Neural crest cell (in vitro differentiated cells): ENCODE measurements at places on chromosomes 7 and 10.

DNA sequence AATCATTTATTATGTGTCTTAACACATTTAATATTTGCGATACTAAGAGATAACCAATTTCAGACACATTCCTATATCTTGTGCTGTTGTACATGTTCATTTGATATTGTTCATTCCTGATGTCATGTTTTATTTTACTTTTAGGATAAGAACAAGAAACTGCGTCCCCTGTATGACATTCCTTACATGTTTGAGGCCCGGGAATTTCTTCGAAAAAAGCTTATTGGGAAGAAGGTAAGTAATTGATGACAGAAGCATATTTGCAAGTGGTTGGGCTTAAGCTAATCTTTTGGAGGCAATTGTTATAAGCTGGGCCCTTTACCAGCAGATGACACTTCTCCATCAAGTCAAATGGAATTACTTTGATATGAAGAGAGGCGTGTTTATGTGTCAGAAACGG is 155.3 kb downstream of the SND1 start:
- no peak for DNase-seq

DNA sequence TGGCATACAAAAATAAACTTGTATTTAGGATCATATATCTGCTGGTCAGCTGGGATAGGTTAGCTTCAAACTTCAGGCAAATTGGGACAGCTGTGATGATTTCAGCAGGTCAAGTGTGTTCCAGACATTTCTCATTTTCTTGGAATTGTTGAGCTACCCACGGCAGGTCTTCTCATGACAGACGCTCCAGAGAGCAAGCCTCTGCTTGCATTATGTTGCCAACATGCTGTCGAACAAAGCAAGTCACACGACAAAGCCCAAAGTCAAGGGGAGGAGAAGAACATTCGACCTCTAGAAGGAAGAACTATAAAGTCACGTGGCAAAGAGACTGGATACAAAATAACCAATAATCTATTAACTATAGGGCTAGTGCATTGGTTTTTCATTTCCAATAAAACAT is 103.5 kb downstream of the RAB18 start:
- DNase-seq, result no peak

- no peak for DNase-seq
Measured at GRCh38 chr10:3741688-3742461, 43.1 kb downstream of the KLF6 start.

DNA sequence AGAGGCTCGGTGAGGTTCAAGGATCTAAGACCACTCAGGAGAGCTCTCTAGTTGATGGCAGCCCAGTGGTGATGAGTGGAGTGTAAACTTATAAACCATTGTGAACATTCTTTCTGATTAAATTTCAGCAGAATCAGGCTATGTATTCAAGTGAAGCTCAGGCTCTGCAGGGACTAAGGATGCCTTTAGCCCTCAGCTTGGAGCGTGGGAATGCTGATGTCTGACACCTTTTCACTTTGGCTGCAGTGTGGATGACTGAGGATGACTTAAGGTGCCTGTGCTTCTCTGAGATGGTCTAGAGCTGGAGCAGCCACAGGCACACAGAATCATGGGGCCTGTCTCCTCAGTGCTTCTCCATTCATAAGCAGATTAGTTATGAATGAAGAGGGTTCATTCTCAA is 150.4 kb downstream of the SORCS3 start:
- no peak for DNase-seq

- DNase-seq, result no peak
Measured at GRCh38 chr7:20270371-20270770, 53.2 kb upstream of the MACC1 start.

- no peak for DNase-seq
Measured at GRCh38 chr10:5811387-5811821, 1.8 kb downstream of the GDI2 start.

DNA sequence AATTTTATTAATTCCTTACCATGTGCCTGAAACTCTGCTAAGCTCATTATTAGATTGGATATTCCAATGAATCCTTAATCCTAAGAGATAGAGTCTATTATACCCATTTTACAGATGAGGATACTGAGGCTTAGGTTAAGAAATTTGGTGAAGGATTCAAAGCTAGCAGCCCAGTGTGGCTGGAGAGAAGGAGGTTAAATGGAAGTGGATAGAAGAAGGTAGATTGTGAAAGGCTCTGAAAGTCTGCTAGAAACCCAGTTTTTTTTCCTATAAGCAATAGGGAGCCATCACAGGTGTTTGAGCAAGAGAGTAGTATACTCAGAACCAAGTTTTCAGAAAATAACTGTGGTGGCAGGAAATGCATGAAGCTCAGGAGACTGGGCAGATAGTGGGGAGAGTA is 265.8 kb upstream of the NEBL start:
- DNase-seq, result no peak

GRCh38 chr10:110813743-110814472 is 57.8 kb upstream of the PDCD4 start:
- DNase-seq, result no peak

GRCh38 chr7:7519056-7519455 is 16.6 kb downstream of the COL28A1 start:
- no peak for DNase-seq

- no peak for DNase-seq
Measured at GRCh38 chr7:34709771-34710170, 51.8 kb downstream of the NPSR1 start.

DNA sequence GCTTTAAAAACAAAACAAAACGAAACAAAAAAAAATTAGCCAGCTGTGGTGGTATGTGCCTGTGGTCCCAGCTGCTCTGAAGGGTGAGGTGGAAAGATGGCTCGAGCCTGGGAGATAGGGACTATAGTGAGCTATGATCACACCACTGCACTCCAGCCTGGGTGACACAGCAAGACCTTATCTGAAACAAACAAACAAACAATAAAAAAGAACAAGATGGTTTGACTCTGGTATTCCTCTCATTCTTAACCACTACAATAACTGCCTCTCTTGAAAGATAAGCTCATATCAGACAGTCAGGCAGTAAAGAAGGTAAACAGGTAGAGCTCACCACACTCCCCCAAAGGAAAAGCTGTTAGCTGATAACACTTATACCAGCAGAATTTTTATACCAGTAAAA is 14.1 kb upstream of the DUSP5 start:
- no peak for DNase-seq

DNA sequence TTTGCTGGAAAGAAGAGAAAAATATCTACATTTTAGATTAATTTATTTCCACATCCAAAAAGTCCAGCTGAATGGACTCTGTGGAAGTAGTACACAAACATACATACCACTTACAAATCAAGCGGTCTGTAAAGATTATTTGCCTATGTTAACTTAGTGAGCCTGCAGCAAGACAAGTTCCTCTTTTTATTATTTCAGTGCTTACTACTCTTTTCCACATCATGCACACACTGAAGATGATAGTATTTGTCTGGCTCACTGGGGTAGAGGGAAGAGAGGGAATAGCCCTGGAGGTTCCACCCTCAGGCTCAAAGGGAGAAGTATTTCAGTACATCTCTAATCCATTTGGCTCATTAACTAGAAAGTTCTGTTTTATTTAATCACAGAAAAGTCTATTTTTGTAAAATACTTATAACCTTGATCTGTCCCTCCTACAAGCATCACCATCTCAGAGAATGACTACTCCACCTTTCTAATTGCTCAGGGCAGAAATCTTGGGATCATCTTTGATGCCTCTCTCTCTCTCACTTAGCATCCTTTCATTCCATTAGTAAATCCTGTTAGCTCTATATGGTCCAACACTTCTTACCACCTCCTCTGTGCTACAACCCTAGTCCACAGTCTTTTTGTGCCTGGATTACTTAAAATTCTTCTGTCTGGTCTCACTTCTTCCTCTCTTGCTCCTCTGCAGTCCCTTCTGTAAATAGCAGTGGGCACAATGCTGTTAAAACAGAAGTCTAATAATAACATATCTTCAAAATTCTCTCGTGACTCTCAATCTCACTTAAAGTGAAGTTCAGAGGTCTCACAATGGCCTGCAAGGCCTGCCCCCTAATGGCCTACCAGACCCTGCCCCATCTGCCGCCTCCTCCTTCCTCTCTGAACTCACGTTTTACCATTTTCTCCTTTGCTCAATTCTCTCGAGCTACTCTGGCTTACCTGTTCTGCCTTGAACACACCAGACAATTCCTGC is 64.3 kb upstream of the CCDC6 start:
- no peak for DNase-seq

GRCh38 chr7:54888067-54888733 is 129.2 kb upstream of the SEC61G start:
- no peak for DNase-seq

- no peak for DNase-seq
Measured at GRCh38 chr7:127897704-127898454, 133.4 kb downstream of the LRRC4 start.

- no peak for DNase-seq
Measured at GRCh38 chr7:78578686-78579085, 780.1 kb downstream of the PHTF2 start.

- no peak for DNase-seq
Measured at GRCh38 chr10:54904833-54905232, 103.8 kb upstream of the PCDH15 start.

- DNase-seq, result no peak
Measured at GRCh38 chr7:140625908-140626868, 14.4 kb downstream of the DENND2A start.

GRCh38 chr10:129253865-129254179 is 213.2 kb upstream of the MGMT start:
- DNase-seq, result no peak

GRCh38 chr10:72277996-72278667 is 4.4 kb downstream of the DDIT4 start:
- no peak for DNase-seq

GRCh38 chr10:49619613-49620012 is 5.8 kb downstream of the CHAT start:
- no peak for DNase-seq

GRCh38 chr7:157538321-157538720 is 201.5 kb downstream of the DNAJB6 start:
- DNase-seq, result no peak

DNA sequence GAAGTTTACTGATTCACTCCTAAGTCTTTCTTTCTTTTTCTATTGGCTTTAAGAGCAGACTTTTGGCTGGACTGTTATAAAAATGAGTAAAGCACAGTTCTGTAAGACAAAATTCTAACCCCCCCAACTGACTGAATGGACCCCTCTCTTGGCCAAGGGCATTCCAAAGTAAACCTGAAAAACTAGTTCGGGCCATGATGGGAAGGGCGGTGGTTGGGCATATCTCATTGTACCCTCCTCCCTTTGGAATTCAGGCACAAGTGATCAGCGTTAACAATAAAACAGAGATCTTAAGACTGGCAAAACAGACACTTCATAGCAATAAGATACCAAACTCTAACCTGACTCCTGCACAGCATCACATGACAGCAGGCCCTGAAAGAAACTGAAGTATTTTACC is 6.1 kb upstream of the KIF20B start:
- DNase-seq, result no peak

DNA sequence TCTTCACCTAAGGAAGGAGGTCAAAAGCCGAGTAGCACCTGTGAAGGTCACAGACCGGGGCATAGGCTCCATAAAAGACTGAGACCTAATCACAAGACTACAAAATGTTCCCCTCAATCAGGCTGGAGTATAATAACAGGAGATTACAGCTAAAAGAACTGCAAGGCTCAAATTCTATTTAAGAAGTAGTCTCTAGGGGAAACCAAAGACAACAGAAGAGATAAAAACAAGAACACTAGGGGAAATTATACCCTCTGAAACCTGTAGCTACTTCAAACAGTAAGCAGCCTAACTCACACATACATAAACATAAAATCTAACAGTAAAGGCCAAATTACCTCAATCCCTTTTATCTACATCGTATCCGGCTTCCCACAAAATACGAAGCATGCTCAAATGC is 38.3 kb downstream of the LMBR1 start:
- DNase-seq, result no peak

GRCh38 chr7:68969571-68969970 is 628.7 kb upstream of the AUTS2 start:
- no peak for DNase-seq

DNA sequence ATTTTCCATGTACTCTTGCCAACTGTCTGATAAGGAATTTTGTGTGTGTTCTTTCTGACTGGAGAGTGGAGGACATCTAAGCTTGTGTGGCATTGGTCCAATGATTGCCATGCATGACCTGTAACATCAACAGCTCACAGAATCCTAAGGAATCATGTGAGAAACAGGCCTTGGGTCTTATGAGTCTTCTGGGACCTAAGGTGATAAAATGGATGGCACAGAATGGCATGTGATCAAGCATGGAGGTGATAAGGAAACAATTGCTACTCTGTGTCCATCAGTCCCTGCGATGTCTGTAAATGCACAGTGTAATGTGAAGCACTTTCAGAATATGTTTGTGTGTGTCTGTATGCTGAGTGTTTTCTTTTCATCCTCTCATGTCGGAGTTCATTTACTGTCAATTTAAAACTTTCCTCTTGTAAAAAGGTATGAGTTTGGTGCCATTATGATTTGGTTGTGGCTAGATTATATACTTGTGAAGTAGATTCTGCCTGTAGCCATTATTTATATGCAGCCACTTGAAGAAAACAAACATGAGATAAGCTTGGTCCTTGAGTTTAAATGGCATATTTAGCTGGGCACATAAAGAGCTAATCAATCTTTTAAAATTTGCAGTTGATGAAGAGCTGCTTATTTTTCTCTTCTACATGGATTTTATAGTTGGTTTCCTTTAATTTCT is 127.5 kb downstream of the VPS50 start:
- DNase-seq, result no peak

DNA sequence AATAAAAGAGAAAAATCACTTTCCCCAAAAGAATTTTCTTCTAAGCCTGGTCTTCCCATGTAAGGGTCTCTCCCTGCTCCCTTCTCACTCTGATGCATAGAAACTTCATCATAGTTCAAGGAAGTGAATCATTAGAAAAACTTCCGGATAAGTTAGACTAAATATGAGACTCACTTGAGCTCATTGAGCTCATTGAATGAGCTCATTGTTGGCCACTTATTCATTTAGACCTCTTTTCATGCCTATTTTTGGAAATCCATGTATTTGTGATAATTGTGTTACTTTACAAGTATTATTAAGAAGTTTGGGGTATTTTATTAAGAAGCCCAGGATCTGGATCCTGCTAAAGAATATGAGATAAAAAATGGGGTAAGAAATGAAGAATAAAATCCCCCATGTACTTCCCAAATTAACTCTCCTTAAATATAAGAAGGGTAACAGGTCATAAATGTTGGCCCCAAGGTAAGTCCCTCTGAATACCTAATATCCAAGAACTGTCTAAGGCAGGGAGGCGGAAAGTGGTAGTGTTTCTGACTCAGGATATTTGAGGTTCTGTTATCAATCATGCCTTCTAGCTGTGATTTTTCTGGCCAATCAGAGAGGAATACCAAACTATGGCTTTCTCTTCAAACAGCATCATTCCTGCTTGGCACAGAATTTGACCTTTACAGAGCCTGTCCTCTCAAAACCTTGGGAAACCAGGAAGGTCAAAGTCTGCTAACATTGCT is 236.5 kb upstream of the PTN start:
- no peak for DNase-seq

GRCh38 chr10:113133497-113134115 is 183.6 kb downstream of the TCF7L2 start:
- no peak for DNase-seq

DNA sequence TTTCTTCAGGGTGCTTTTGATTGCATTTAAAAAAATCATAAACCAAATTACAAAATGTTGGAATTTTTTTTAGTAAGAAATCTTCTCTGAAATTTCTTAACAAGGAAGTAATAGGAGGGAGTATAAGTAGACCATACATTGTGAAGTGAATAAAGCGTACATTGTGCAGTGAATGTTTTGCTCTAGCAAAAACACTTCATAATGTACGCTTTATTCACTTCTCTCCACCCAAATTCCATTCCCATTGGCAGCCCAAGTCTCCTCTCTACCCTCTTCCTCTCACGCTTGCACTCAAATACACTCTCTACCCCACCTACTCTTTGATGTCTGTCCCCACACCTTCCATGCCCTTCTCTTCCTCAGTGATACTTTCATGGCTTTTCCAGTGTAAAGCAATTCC is 241.0 kb downstream of the PPP1R3A start:
- DNase-seq, result no peak
